ENCODE measurements at places on chromosomes 2 and 18. TPM values are rescaled to one million over a fixed set of nuclear protein-coding genes. Genes with fewer than 3 reads are reported as not detected.

DNA sequence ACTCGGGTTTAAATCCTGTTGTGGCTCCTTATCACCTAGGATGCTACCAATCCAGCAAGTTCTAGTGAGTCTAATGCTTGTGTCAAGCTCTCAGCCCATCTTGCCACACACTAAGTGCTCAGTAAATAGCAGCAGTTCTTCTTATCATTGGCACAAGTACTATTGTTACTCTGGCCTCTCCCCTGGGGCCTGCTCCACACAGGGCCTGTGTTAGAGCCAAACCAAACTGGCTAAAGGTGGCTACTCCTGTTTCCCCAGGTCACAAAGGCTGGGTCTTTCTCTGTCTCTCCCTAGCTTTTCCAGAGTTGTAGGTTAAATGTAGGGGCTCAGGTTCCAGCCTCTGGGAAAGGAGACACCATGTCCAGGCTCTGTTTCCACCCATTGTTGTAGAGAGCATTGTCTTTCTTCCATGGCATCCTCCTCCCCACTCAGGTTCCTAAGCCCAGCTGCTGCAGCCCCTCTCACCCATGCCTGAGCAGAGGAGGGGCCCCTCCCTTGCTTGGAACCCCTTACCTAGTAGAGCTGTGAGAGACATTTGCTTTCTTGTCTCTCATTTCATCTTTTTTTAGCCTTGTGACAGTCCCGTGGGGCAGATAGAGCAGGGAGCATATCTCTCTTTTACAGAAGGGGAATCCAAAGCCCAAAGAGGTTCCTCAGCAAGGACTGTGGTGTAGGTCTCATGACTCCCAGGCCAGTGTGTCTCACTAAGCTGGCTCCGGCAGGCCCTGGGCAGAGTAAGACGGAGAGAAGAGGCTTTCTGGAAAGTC, 56.4 kb upstream of the OTOF start:
- no peak for DNase-seq
- no peaks in the 10 kb centered on the region for H3K36me3 ChIP-seq
- no peaks in the 10 kb centered on the region for H3K27me3 ChIP-seq
- H3K4me3 ChIP-seq, result no peak overlapping the region
- H3K4me1 ChIP-seq, result no peaks in the 10 kb centered on the region
- H3K27ac ChIP-seq, result no peak overlapping the region

DNA sequence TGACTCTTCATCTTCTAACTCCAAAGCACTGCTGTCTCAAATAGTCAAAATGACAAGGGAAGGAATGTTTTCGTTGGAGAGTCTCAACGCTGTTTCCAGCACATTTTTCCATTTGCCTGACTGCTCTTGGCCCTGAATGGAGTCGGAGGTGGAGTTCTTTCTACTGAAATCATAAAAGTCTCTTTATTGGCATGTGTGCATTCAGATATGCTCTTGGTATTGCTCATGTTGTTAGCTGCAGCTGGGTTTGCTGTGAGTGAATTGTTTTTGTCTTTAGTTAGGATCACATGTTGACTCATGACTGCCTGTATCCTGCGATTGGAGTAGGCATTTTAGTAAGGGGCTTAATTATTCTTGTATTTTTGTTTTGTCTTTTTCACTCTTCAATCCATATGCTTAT, 16.8 kb downstream of the TMEM17 start:
- H3K4me1 ChIP-seq, result no peaks in the 10 kb centered on the region
- H3K27me3 ChIP-seq, result no peaks in the 10 kb centered on the region
- no peaks in the 10 kb centered on the region for H3K36me3 ChIP-seq
- H3K4me3 ChIP-seq, result no peak overlapping the region

CNTNAP5 gene
- total RNA-seq, result not detected

DIS3L2 gene
- 55.0 TPM for total RNA-seq

GREB1 gene
- total RNA-seq, result 0.23 TPM
